IMR-90 (cell line): ENCODE measurements at places on chromosomes 5 and 9.

- no peaks in the 10 kb centered on the region for H3K27me3 ChIP-seq
- H3K27ac ChIP-seq: no peak overlapping the region
- no peak overlapping the region for H3K4me3 ChIP-seq
- no peaks in the 10 kb centered on the region for H3K4me1 ChIP-seq
- peaks cover 25% of the 10 kb centered on the region for H3K36me3 ChIP-seq
- no peak for DNase-seq
These were observed 66.7 kb upstream of the TBC1D9B start for GRCh38 chr5:179974246-179974945.

DNA sequence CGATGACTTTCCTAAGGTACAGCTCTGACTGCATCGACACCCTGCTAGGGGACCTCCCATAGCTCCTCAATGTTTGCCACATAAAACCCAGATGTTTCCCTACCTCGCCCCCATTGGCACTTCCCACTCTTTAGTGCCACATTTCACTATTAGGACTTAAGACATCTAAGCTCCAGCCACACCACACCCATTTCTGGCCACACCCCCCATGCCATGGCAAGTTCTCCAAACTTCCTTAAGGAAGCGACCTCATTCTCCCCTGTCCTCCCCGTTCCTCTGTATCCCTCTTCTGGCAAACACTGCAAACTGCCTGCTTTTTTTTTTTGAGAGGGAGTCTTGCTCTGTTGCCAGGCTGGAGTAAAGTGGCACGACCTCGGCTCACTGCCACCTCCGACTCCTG lies 62.9 kb downstream of the USP20 start:
- no peaks in the 10 kb centered on the region for H3K4me1 ChIP-seq
- H3K27ac ChIP-seq: no peak overlapping the region
- no peaks in the 10 kb centered on the region for H3K27me3 ChIP-seq
- peaks cover 29% of the 10 kb centered on the region for H3K36me3 ChIP-seq
- H3K4me3 ChIP-seq: no peak overlapping the region

DNA sequence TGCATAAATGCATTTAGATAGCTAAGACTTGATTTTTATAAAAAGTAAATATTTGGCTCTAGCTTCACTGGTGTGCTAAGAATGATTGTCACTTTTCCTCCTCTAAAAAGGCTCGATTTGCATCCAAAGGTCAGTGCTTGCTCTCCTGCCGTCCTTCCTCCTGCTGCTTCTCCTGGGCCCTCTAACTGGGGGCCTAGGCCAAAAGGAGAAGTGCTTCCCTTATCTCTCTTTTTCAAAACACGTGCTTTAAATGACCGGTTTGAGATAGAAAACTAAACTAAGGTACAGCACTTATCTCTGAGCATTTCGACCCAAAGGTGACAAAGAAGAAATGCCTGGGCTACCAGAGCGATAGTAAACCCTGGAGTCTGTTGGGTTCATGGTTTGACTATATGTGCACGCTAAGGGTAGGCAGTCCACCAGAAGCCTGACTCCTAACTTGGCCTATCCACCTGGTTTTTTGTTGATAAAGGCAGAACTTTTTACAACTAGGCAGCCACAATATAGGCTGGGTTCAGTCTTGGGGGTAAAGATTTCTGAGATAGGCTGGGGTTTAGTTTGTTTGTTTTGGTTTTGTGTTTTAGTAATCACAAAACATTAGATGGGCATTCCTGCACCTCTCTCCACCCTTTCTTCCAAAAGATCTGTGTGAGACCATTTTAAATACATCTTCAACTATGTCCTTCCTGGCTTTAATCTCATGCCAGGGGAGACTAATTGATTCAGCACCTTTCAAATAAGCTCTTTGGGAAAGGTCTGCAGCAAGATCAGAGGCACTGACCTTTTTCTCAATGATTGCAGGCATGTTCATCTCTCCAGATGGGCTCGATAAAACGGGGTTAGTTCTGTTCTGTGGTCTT lies 3.8 kb downstream of the NR2F1-AS1 start:
- peaks cover 8% of the 10 kb centered on the region for H3K36me3 ChIP-seq
- H3K27ac ChIP-seq: peak overlapping the region; percentile 67; the same call in 1 of the 2 replicates
- H3K27me3 ChIP-seq: no peaks in the 10 kb centered on the region

GRCh38 chr5:91070761-91071550 lies 312.2 kb downstream of the ARRDC3 start:
- H3K4me1 ChIP-seq: peaks cover 9% of the 10 kb centered on the region
- no peak overlapping the region for H3K27ac ChIP-seq
- no peaks in the 10 kb centered on the region for H3K36me3 ChIP-seq
- no peaks in the 10 kb centered on the region for H3K27me3 ChIP-seq
- no peak overlapping the region for H3K4me3 ChIP-seq
- no peak for DNase-seq
